Central memory CD8-positive, alpha-beta T cell (primary cell): ENCODE measurements at places on chromosomes 7 and 10.
A peak's percentile ranks its signal among the peaks of the same experiment; 100 is the strongest.

DNA sequence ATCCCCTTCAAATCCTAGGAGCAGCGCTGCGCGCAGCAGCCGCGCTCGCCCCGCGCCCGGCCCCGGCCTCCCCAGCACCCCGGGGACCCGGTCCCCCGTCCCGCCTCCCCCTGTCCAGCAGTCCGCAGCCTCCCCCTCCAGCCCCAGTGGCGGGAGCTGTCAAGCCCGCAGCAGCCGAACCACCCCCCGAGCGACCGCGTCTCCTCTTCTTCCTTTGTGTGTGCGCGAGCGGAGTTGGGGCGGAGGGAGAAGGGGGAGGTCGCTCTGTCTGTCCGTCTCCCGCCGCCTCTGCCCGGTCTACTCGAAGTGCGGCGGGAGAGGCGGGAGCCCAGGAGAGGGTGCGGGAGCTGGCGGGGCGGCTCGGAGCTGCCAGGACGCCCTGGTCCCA, 375 bp upstream of the CHN2 start:
- peak overlapping the region; percentile 95 for H3K27ac ChIP-seq
- DNase-seq: no peak
- H3K36me3 ChIP-seq: peaks cover 23% of the 10 kb centered on the region
- peaks cover 44% of the 10 kb centered on the region for H3K4me1 ChIP-seq
- H3K4me3 ChIP-seq: peak overlapping the region; percentile 89

- no peak overlapping the region for H3K4me3 ChIP-seq
- H3K27me3 ChIP-seq: peaks cover 16% of the 10 kb centered on the region
- no peaks in the 10 kb centered on the region for H3K4me1 ChIP-seq
- no peak for DNase-seq
Measured at GRCh38 chr10:28948046-28948445, 270.7 kb downstream of the BAMBI start.

DNA sequence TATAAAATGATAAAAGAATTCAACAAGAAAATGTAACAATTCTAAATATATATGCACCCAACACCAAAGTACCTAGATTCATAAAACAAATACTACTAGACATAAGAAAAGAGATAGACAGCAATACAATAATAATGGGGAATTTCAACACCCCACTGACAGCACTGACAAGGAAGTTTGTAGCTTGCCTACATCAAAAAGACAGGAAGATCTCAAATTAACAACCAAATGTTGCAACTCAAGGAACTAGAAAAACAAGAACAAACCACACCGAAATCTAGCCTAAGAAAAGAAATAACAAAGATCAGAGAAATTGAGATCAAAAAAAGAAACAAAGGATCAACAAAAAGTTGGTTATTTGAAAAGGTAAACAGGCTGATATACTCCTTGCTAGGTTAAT, 36.5 kb upstream of the TNKS2 start:
- no peak overlapping the region for H3K4me3 ChIP-seq
- H3K4me1 ChIP-seq: no peaks in the 10 kb centered on the region
- H3K27me3 ChIP-seq: peaks cover 35% of the 10 kb centered on the region
- H3K27ac ChIP-seq: no peak overlapping the region
- no peak for DNase-seq

DNA sequence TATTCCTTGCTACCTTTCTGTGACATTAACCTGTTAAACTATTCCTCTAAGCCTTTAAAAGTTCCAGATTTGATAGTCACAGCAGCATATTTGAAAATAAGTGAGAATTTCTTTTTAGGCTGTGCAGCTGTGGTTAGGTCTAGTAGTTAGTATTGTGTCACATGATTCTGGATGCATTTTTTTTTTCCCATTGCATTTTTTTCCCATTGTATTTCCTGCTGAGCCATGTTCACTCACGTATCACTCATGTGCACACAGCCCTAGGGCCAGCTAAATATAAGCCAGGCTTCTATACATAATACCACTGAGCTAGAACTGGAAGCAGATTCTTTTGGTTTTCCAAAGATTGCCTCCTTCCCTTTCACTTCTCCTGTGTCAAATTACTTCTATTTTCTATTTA, 37.4 kb downstream of the DNAJC9 start:
- H3K36me3 ChIP-seq: peaks cover 8% of the 10 kb centered on the region
- no peaks in the 10 kb centered on the region for H3K27me3 ChIP-seq
- H3K27ac ChIP-seq: no peak overlapping the region
- no peaks in the 10 kb centered on the region for H3K4me1 ChIP-seq
- H3K4me3 ChIP-seq: no peak overlapping the region

- H3K4me1 ChIP-seq: peaks cover 7% of the 10 kb centered on the region
- DNase-seq: no peak
- no peak overlapping the region for H3K4me3 ChIP-seq
- H3K36me3 ChIP-seq: peaks cover 1% of the 10 kb centered on the region
Measured at GRCh38 chr7:131602304-131602993, 46.0 kb upstream of the PODXL start.

DNA sequence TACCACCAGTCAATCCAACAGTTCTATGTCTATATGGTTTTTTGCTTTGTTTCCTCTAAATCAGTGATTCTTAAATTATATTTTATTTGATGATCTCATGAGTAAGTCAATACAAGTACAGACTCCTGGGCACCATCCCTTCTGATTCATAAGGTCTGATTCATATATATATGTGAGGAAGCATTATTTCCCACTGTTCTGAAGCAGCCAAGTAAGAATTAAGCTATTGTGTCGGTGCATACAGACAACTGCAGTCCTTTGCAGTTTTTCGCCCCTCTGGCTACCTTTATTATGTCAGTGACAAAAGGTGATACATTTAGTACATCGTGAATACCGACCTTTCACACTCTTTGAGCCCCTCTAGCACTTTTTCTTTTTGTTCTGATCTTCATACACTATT, 1079.6 kb upstream of the C7orf33 start:
- no peak overlapping the region for H3K27ac ChIP-seq
- no peaks in the 10 kb centered on the region for H3K36me3 ChIP-seq
- H3K4me1 ChIP-seq: no peaks in the 10 kb centered on the region
- H3K4me3 ChIP-seq: no peak overlapping the region

DNA sequence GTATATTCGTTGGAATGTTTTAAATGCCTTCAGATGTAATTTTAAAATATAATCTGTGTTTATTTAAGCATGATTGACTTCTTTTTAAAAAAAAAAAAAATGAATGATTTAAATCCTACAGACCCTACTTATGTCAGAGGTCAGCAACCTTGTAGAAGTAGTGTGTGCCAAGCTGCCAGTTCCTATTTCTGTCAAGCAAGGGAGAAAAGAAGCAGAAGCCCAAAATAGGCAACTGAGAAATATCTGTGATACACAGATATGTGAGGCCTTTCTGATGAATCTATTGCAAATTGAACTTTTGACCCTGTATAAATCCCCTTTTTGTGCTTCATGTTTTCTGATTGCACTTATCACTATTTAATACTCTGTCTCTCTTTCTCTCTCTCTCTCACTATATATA, 199.5 kb downstream of the LRRN3 start:
- H3K36me3 ChIP-seq: peaks cover 2% of the 10 kb centered on the region
- no peaks in the 10 kb centered on the region for H3K27me3 ChIP-seq
- DNase-seq: no peak
- H3K27ac ChIP-seq: no peak overlapping the region

GRCh38 chr10:13672548-13672947, 85.8 kb downstream of the PRPF18 start:
- no peak for DNase-seq
- no peak overlapping the region for H3K4me3 ChIP-seq
- H3K4me1 ChIP-seq: no peaks in the 10 kb centered on the region

GRCh38 chr10:56653289-56653688, 292.2 kb upstream of the ZWINT start:
- DNase-seq: no peak
- no peaks in the 10 kb centered on the region for H3K27me3 ChIP-seq
- H3K4me1 ChIP-seq: no peaks in the 10 kb centered on the region
- H3K4me3 ChIP-seq: no peak overlapping the region

DNA sequence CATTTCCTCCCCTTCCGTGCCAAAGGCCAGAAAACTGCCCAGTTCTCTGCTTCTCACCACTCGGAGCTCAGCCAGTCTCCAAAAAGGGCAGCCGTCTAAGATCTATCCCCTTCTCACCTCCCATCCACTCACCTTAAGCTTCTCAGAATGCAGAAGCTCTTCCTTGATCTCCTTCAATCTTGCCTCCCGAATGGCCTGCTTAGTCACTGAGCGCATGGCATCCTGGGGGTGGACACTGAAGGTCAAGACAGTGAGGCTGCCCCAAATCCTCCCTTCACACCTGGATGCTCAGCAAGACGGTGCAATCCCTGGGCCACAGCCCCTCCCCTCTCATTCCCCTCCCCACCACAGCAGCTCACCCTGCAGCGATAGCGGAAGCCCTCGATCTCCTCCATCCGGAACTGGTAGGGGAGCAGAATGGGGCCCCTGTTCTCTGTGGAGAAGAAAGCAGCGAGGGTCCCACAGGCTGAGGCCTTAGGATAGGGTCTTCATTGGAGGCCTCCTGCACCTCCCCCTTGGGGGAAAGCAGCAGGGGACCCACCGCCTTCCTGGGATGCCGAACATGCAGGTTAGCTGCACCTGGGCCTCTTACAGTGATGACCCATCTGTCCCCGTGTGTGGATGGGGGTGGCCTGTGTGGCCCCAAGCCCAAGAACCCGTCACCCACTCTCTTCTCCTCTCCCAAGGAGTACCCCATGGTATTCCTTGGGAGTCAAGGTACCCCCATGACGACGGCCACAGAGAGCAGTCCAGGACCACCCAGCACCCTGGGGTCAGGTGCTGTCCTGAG, 4.7 kb downstream of the DDX56 start:
- H3K4me3 ChIP-seq: no peak overlapping the region
- peaks cover 40% of the 10 kb centered on the region for H3K36me3 ChIP-seq
- peaks cover 38% of the 10 kb centered on the region for H3K4me1 ChIP-seq

DNA sequence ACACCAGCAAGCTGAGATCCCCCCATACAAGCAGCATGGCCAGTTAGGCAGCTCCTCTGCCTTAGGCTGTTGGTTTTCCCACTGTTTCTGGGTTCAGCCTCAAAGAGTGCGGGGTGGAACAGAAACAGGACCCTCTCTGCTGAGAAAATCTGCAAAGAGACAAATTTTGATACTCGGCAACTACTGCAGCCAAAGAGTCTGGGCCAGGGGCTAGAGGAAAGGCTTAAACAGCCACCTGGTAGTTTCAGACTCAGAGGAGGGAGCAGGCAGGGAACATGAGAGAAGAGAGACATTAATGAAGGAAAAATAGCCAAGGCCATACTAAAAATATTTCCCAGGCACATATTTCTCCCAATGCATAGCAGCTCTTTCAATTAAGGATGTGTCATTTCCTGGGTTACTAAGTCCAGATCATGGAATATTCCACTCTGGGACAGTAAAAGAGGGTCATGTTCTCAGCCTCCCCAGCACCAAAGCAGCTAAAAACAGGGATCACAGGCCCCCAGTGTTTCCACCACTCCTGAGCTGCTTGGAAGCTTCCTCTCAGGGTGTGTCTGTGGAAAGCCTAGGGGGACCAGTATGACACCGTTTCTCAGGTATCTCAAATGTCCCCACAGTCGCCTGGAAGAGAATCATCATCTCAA, 29.8 kb downstream of the PDLIM1 start:
- no peaks in the 10 kb centered on the region for H3K27me3 ChIP-seq
- H3K4me1 ChIP-seq: no peaks in the 10 kb centered on the region
- no peak overlapping the region for H3K4me3 ChIP-seq
- DNase-seq: no peak
- H3K27ac ChIP-seq: no peak overlapping the region

- H3K27me3 ChIP-seq: no peaks in the 10 kb centered on the region
- H3K27ac ChIP-seq: no peak overlapping the region
- peaks cover 43% of the 10 kb centered on the region for H3K36me3 ChIP-seq
- no peak for DNase-seq
- peaks cover 54% of the 10 kb centered on the region for H3K4me1 ChIP-seq
Measured at GRCh38 chr7:2947058-2947780, 96.4 kb downstream of the CARD11 start.

DNA sequence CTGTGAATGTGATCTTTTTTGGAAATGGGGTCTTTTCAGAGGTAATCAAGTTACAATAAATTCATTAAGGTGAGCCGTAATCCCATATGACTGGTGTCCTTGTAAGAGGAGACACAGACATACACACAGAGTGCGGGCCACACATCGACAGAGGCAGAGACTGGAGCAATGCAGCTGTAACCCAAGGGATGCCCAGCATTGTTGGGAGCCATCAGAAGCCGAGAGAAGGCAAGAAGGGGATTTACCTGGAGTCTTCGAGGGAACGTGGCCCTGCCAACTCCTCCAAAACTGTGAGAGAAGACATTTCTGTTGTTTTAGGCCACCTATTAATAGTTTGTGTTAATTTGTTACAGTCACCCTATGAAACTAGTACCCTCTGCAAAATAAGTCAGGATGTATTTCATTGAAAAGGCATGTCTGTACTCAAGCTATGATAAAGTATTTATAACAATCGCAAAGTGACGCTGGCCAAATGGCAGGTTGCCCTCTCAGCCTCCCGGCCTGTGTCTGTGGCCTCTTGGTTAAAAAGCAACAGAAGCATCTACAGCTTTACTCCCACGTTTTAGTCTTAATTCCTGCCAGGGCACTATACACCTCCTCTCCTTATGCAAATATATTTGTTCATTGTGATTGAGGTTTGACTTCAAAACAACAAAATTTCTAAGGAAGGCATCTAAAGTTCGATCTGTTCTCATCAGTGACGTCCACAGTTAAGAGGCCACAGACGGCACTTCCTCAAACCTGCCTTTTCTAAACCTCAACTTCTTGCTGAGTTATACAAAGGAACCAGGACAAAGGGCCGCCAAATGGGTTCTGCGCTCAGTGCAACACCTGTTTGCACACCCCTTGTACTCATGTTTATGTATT, 46.8 kb downstream of the HIPK2 start:
- peaks cover 24% of the 10 kb centered on the region for H3K4me1 ChIP-seq
- no peaks in the 10 kb centered on the region for H3K36me3 ChIP-seq
- no peak for DNase-seq
- no peaks in the 10 kb centered on the region for H3K27me3 ChIP-seq

GRCh38 chr10:7895699-7896090, 77.4 kb downstream of the TAF3 start:
- no peak overlapping the region for H3K4me3 ChIP-seq
- no peak for DNase-seq
- H3K4me1 ChIP-seq: peaks cover 40% of the 10 kb centered on the region
- H3K27me3 ChIP-seq: no peaks in the 10 kb centered on the region
- no peak overlapping the region for H3K27ac ChIP-seq
- peaks cover 8% of the 10 kb centered on the region for H3K36me3 ChIP-seq

DNA sequence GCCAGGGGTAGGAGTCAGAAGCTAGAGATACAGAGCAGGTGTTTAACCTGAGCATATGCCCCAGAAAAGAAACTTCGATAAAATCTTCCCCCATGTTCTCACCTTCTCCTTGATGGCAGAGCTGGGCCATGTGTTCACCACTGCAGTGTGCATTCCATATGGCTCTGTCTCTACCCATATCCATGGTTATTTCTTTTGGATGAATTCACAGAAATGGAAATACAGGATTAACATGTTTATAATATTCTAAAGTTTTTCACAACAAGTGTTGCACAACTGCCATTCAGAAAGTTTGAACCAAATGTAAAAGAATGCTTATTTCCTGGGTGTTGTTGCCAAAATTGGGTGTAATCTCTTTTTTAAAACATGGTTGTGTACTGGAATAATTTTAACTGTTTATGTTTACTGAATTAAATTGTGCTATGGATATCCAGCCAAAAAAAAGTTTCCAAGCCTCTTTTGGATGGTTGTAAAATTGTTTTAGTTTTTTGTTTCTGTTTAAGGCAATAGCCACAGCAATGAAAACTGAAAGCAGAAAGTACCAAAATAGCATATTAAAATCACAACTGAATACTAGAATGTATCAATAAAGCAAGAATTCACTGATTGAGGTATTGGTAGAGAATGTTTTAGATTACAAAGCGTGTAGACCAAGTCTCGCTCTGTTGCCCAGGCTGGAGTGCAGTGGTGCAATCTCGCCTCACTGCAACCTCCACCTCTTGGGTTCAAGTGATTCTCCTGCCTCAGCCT, 19.9 kb upstream of the CCNY start:
- H3K27ac ChIP-seq: no peak overlapping the region
- H3K27me3 ChIP-seq: no peaks in the 10 kb centered on the region
- DNase-seq: no peak
- peaks cover 4% of the 10 kb centered on the region for H3K36me3 ChIP-seq
- H3K4me3 ChIP-seq: no peak overlapping the region
